Ecto neural progenitor cell (in vitro differentiated cells): ENCODE measurements at places on chromosomes 1 and 21.

- no peak for DNase-seq
Observed at GRCh38 chr21:33799378-33800090, 116.1 kb downstream of the ATP5PO start.

GRCh38 chr1:41350055-41350378 lies 11.2 kb upstream of the FOXO6 start:
- no peak for DNase-seq

DNA sequence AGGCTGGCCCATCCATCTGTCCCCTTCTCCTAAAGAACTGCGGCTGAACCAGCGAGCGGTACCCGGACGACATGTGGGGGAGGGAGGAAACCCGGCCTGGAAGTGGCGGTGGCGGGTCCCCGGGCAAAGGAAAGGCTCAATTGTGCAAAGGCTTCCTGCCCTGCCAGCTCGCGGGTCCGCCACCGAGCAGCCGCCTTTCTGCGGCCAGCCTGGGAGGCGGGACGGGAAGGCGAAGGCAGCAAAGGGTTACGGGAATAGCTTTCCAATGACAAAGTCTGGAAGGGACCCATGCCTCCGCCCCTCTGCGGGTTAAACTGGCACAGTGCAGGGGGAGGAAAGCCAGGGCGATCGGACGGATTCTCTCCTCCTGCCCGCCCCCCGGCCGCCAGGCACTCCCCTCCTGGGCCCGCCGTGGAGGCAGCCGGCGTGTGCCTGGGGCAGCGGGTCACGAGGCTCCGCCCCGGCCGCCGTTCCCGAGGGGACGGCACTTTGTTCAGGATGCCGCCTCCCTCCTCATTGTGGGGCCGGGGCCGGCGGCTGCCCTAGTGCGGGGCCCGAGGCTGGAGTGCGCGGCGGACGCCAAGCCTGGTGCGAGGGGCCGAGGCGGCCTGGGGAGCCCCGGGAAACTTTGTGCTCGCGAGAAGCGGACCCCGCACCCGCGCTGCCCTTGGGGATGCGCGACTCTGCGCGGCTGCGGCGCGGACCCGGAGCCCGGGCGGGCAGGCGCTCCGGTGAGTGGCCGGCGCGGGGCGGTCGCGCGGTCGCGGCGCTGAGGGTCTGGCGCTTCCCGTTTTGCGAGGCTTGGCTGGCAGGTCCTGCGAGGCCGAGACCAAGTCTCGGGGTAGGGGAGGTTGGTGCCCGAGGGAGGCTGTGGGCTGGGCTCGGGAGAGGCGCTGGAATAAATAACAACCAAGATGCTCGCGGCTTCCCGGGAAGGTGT lies at the start of gene NAV1:
TSS of gene NAV1 (plus strand) at position 516 of the 940 bp plus-strand sequence. CDS start 83,758 bp downstream, outside the sequence.
- peak; percentile 83 for DNase-seq

DNA sequence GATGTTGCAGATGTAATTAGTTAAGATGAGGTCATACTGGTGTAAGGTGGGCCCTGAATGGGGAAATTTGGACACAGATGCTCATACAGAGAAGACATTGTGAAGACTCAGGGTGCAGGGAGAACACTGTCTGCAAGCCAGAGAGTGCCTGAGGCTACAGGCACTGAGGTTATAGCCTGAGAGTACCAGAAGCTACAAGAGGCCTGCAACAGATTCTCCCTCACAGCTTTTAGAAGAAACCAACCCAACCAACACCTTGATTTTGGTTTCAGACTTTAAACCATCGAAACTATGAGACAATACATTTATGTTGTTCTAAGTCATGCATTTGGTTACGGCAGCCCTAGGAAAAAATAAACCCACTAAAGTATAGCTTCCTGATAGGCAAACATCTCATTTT lies 321.7 kb upstream of the USP25 start:
- DNase-seq: no peak

- no peak for DNase-seq
Observed at GRCh38 chr1:27099135-27099586, 55.8 kb downstream of the SLC9A1 start.

DNA sequence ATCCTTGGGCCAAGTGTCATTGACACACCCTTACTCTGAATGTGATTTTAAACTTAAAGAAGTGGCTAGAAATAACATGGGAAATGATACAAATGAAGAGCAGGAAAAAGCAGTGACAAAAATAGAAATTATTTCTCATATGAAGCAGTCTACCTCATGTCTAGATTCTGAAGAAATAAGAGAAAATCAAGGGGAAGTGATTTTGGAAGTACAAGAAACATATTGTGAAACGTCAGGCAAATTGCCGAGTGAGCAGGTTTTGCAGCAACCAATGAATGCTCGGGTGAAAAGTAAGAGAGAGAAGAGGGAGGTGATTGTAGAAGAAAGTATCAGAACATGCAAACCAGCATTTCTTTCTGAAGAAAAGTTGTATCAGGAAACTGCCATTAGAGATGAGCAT lies 130.7 kb downstream of the MACF1 start:
- DNase-seq: no peak

- DNase-seq: no peak
Observed at GRCh38 chr1:61241973-61242381, 159.6 kb downstream of the NFIA start.

- DNase-seq: no peak
Observed at GRCh38 chr1:202998836-202999750, 8.1 kb upstream of the TMEM183A start.
